Esophagus mucosa (tissue), 1 donor: ENCODE measurements at places on chromosomes 13 and 19.
A peak's percentile ranks its signal among the peaks of the same experiment; 100 is the strongest.

DNA sequence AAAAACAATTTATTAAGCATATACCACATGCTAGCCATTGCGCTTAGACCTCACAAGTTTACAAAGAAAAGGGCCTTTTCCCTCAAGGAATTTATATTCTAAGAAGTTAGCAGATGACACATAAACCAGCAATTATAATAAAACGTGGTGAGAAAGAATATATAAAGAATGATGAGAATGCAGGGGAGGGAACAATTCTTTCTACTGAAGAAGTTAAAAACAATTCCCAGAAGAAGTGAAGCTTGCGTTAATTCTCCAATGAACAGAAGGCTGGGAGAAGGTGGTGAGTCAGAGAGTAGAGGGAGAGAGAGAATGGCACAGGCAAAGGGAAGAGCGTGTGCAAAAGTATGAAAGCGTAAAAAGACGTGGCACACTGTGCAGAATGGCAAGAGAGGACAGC is 69.5 kb upstream of the ZDHHC20 start:
- no peak for ATAC-seq

DNA sequence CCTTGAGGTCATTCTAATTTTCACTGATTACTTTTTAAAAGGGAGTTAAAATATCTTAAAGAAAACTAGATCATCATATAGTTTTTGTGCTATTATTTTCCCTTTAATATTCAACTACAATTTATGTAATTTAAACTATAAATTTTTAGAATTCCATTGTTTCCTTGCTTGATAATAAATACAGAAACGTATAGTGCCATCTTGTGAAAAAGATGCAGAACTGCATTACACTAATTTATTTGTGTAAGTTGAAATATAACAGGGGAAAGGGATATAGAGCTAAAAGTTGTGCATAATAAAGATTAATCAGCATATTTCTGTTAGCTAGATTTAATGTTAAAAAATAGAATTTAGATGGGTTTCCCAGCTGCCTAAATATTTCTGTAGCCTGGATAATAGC is 61.5 kb upstream of the TDRD3 start:
- no peak for ATAC-seq

- ATAC-seq: no peak
Observed at GRCh38 chr13:50392977-50393376, 377.7 kb downstream of the KCNRG start.

DNA sequence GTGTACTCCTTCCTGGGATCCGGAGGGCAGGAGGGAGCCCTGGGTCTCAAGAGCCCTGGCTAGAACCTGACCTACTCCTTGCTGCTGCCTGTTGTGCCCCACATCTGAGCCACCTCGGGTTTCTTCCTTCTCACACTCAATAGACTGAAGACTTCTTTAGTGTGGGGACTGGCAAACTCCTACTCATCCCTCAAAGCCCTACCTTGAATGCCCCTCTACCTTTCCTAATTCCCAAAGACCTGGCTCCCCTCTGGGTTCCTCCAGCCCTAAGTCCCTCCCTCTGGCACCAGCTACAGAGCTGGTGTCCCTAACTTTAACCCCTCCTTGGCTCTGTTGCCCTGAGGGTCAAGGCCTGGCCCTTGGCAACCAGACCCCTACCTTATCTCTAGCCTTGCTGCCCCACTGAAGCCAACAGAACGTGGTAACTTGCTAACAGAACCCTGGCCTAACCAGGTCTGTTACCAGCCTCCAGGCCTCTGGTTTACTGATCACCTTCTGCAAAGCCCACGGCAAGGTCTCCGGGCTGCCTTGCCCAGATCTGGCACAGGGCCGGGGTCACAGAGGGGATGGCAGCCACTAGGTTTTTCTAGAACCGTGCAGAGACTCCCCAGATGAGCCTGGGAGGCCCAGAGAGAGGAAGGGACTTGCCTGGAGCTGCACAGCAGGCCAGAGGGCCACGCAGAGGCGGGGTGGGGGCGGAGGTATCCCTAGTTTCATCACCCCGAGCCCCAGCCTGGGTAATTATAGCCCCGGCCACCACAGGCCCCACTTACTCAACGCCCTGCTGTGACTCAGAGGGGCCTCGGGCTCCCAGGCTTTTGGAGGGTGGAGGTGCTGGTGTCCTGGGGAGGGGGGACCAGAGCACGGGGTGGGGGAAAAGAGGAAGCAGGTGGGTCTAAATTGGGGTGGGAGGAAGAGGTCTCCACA is 15.3 kb downstream of the ZBTB7A start:
- peak; percentile 58 for ATAC-seq

DNA sequence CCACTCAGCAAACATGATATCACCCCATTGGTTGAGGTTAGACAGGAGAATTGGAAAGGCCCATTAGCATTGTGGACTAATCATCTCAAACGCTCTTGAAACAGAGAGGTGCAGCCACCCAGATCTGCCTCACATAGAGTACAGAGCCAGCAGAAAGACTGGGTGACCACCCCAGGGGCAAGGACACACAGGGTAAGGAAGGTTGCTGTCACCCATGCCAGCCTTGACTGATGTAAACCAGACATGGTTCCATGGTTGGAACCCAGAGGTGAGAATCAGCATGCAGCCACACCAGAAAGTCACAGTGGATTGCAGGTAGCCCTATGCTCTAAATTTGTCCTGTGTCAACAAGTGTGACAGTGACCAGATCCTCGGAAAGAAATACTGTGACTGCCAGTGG is 1268.8 kb downstream of the EFNB2 start:
- ATAC-seq: no peak

- no peak for ATAC-seq
Observed at GRCh38 chr13:40026741-40027140, 371.3 kb downstream of the COG6 start.

GRCh38 chr19:33499248-33499647 is 22.3 kb downstream of the PEPD start:
- ATAC-seq: no peak

DNA sequence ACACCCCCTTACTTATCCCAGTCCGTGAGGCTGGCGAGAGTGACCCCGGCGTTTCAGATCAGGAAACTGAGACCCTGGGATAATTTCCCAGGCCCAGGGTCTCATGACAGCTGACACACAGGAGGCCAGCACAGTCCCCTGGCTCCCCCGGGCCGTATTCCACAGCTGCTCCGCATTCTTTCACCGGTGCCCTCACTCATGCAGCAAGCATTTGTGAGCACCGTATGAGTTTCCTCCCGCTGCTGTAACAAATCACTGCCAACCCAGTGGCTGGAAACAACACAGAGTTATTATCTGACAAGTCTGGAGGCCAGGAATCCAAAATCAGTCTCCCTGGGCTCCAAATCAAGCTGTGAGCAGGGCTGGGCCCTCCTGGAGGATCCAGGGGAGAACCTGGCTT is 21.3 kb downstream of the GADD45B start:
- ATAC-seq: no peak
